Fibroblast of skin of back (primary cell): ENCODE measurements at places on chromosomes 4 and X.

DNA sequence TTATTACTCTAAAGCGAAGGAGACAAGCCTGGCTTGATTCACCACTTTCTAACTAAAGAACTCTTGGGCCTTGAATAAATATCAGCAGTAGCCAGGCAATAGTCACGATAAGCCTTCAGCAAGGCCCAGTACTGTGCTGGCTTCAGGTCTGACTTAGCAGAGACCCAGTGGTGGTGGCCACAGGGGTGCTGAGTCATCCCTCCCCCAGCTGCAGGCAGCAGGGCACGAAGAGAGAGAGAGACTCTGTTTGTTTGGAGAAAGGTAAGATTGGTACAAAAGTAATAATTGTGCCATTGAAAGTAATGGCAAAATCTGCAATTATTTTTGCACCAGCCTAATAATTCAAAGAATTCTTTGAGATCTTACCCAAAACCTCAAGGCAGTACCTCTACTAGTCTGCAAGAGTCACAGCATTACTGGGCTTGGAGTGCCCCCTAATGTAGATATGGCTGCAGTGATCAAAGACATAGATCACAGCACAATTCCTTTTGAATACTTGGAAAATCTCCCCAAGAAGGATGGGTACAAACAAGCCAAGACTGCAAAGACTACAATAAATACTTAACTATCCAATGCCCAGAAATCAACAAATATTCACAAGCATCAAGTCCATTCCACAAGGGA is 159.5 kb upstream of the USP38 start:
- peak; percentile 30 for DNase-seq

GRCh38 chr4:110096405-110096804 is 102.0 kb downstream of the ELOVL6 start:
- DNase-seq, result no peak

- DNase-seq, result peak; percentile 90
Observed at GRCh38 chr4:87108142-87108546, 112.3 kb downstream of the KLHL8 start.

GRCh38 chrX:40945361-40945713 is 139.9 kb upstream of the USP9X start:
- DNase-seq, result peak; percentile 72

GRCh38 chr4:184806229-184806550 is 19.6 kb downstream of the ACSL1 start:
- no peak for DNase-seq

- peak; percentile 48 for DNase-seq
Observed at GRCh38 chr4:102438396-102439235, 62.5 kb upstream of the NFKB1 start.

- no peak for DNase-seq
Observed at GRCh38 chr4:137238456-137239162, 293.7 kb downstream of the PCDH18 start.

- DNase-seq, result no peak
Observed at GRCh38 chr4:97978791-97979488, 164.3 kb downstream of the STPG2 start.

DNA sequence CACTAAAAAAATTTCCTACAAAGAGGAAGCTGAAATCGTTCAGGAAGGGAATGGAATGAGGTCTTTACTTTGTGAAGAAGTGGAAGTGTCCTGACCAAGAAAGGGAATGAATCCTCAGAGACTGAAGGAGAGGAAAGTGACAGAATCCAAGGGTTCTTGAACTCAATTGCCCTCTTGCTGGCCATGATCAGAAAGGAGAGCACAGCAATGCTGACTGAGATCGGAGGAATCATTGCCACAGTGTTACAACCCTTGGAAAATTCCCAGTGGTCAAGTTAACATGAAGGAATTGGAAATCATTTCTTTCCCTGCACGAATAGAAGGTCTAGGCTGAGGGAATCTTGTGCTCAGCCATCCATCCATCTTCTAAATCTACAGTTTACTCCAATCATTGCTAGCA is 190.0 kb upstream of the NEIL3 start:
- no peak for DNase-seq

GRCh38 chrX:66164470-66164869 is 423 bp downstream of the HEPH start:
- DNase-seq, result no peak

DNA sequence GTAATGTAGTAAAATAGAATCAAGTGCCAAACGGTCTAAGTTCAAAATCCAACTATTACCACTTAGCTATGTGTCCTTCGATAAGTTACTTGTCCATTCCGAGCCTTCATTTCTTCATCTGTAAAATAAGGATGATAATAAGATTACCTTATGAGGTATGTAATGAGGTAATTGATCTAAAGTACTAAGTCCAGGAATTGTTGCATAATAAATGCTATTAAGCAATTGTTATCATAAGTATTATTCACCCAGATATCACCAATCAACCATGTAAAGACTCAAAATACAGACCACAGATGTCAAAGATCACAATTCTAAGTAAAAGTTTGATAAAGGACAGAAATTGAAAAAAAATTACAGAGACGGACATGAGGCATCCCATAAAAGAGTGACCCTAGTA is 168.4 kb upstream of the POU3F4 start:
- DNase-seq, result no peak

DNA sequence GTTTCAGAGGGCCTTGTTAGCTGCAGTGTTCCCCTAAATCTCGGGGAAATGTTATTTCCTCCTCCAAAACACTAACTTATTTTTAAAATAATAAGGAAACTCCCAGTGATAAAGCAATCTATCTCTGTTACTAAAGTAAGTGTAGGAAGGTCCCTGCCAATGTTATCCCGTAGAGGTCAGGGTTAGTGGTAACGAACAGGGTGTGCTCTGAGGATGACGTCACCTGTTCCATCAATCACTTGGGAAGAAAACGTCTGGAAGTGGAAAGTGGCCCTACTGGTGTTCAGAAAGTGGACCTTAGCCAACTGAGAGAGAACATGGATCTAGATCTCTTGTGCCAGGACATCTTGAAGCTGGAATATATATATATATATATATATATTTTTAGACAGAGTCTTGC is 249.5 kb downstream of the BCOR start:
- no peak for DNase-seq

GRCh38 chr4:118920247-118920646 is 31.6 kb downstream of the SYNPO2 start:
- DNase-seq, result peak; percentile 39

- DNase-seq, result no peak
Observed at GRCh38 chrX:39774774-39775328, 322.9 kb downstream of the BCOR start.

GRCh38 chr4:116899561-116899960 is 185.8 kb downstream of the TRAM1L1 start:
- DNase-seq, result no peak

DNA sequence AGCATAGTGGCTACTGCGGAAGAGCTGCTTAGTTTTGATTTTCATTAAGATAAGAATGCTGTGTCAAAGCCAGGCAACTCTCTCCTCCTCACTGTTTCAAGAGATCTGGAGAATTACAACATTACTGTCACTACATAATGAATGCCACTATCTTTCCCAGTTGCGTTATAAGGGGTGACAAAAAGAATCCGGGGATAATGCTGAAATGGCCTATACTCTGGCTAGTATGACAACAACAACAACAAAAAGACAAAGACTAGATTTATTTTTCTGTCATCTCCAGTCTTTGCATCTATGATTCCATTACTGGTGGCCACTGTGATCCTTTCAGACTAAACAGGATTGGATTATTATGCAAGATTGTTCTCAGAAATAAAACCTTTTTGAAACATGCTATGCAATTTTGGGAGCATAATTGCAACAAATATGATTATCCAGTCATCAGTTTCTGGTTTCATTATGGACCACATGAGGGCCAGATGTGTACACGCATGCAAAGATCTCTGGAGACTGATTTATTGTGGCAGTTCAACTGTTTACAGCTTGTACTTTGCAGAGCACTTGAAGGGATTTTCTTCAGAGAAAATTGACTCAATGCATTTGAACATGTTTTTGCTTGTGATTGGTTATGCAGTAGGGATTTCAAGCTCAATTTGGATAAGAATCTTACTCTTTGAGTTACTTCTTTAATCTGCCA is 31.1 kb upstream of the SPANXB1 start:
- DNase-seq, result no peak

GRCh38 chrX:150406596-150406995 is 43.5 kb downstream of the MAMLD1 start:
- DNase-seq, result peak; percentile 26

- DNase-seq, result peak; percentile 52
Observed at GRCh38 chrX:100980608-100981497, 11.3 kb downstream of the ARL13A start.

- no peak for DNase-seq
Observed at GRCh38 chr4:76058888-76059426, 15.6 kb upstream of the ART3 start.

- DNase-seq, result peak; percentile 24
Observed at GRCh38 chrX:16797841-16798240, 11.6 kb downstream of the TXLNG start.

DNA sequence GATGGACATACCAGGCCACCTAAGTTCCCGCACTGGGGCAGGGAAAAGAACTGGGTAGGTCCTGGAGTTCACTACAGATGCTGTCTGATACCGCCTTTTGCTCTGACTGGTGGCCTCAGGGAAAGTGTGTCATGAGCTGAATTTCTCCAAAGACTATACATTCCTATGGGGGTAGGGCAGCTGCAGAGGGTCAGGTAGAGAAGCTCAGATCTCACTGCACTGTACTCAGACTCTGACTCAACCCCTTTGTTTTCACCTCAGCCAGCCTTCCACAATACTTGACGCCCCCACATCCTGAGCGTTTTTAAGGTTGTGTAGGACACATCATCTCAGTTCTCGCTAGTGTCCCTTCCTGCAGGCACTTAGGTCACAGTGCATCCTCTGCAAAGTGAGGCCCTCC is 7.8 kb downstream of the GATB start:
- no peak for DNase-seq

- DNase-seq, result peak; percentile 0
Observed at GRCh38 chrX:92232182-92232581, 453.0 kb downstream of the PCDH11X start.

- no peak for DNase-seq
Observed at GRCh38 chrX:121405826-121406225, 358.4 kb downstream of the GLUD2 start.

DNA sequence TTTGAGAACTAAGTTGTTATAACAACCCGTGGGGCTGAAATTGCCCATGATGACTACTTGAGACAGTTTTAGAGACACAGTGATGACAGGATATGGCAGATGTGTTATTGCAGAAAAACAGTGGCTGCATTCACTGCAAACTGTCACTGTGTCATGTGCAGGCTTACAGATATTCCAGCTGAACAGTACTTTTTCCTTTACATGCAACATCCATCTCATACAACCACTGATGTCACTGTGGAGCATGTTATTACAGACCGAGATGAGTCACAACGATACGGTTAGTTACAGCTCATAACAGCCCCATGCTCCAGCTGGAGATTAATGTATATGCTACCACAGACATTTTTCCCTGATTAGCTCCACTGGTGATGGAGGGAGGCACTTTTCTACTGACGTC is 207.4 kb downstream of the TMA16 start:
- peak; percentile 49 for DNase-seq

GRCh38 chr4:109701566-109702410 is 1.5 kb downstream of the CASP6 start:
- DNase-seq, result no peak

- DNase-seq, result peak; percentile 57
Observed at GRCh38 chr4:85772470-85772869, 297.5 kb downstream of the ARHGAP24 start.
